ENCODE measurements at places on chromosomes 11 and 22.

GRCh38 chr11:36513965-36514364 is 3.9 kb upstream of the TRAF6 start:
- DNase-seq: no peak

DNA sequence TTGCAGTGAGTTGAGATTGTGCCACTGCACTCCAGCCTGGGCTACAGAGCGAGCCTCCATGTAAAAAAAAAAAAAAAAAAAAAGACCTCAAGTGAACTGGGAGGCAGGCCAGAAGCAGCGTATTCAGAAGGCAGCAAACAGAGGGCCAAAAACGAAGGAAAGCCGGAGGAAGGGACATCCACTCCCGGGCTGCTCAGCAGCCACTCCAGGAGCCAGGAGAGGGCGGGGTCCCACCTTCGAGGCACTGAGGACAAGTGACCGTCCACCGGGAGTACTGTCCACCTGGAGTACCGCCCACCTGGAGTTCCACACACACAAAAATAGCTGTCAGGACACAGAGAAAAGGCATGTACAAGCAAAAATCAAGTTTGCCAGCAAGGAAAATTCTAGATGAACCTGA is 5.5 kb downstream of the TOLLIP start:
- DNase-seq: no peak

DNA sequence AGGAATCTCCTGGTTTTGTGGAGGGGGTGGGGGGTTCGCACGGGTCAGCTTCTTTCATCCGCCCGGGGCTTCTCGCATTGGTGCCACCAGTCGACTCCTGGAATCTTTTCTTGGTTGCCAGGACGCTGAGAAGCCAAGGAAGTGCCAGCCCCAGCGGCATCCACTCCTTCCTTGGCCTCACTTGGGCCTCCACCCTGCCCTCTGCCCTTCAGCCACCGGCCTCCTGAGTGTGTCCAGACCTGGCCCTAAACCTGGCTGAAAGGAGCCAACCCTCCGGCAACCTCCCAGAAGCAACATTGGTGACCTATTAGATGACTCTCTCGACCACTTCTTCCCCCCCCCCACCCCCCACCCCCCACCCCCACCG is 518 bp upstream of the GALNT18 start:
- no peak for DNase-seq

DNA sequence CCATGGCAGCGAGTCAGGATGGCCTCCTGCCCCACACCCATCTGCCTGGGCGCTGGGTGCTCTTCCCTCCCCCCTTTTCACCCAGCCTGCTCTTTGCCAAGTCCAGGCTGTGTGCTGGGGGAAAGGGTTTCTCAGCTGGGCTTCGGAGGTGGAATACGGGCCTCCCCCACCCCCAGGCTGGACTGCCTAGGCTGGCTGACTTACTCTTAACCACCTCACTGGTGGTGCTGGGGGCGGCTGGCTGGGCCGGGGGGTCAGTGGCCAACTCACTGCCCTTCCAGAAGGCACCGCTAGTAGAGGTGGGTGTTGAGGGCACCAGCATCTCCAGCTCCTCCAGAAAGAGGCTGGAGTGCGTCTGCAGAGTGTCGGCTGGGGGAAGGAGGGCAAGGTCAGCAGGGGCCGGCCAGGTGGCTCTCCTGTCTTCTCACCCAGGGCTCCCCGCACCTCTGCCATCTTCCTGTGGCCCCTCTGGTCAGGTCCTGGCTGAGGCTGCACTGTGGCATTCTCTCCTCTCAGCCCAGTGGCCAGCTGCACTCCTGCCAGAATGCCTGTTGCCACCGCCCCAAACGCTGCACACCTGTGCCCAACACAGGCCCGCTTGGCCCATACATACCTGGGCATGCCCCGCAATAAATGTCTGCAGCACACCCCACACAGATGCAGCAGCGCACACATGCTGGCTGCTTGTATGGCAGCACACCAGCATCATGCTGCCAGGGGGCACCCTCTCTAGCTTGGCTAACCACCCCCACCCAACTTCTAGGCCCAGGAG is 9.7 kb downstream of the PITPNM1 start:
- no peak for DNase-seq

- DNase-seq: no peak
Measured at GRCh38 chr11:96132437-96132836, 208.5 kb upstream of the MTMR2 start.

DNA sequence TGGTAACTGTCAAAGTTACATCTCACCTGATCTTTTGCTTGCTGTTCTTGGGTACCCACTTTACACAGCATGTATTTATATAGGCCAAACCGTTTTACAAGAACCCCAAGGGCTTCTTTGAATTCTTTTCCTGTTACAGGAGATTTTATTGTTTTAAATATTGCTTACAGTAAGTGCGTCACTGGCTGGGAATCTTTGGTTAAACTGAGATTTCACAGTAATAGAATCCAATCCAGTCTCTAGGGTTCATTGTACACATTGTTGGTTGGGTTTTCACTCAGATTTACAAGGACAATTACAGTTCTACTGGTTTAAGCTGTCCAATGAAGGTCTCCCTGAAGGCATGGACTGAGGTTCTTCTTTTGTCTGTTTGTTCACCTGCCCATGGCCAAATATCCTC is 171.7 kb downstream of the INSC start:
- no peak for DNase-seq

DNA sequence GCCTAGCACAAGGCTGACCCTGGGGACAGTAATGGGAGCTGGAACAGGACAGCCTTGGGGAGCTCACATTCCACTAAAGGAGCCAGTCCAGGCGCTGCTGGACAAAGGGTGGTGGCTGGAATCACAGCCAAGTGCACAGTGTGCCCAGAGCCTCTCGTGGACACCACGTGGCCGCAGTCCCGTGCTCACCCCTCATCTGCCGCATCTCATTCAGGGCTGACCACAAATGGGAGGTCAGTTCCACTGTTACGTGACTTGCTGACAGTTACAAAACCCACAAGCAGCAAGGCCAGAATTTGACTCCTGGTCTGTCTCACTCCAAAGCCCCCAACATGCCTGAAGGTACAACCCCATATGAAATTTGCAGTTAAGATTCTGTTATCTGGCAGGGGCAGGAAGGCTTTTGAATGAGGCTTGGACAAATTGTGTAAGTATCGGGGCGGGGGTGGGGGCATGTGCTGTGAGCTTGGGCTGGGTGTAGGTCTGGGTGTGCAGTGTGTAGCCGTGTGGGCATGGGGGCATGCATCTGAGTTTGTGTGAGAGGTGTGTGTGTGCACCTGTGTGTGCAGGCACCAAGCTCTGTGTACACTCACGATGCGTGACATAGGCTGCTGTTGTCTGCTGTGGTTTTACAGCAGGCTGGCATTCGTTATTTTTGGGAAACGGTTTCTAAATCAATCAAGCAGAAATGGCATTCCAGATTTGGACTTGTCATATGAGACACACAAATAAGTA is 301.7 kb downstream of the BRD1 start:
- no peak for DNase-seq

GRCh38 chr11:14223636-14224288 is 135.2 kb downstream of the RRAS2 start:
- no peak for DNase-seq

DNA sequence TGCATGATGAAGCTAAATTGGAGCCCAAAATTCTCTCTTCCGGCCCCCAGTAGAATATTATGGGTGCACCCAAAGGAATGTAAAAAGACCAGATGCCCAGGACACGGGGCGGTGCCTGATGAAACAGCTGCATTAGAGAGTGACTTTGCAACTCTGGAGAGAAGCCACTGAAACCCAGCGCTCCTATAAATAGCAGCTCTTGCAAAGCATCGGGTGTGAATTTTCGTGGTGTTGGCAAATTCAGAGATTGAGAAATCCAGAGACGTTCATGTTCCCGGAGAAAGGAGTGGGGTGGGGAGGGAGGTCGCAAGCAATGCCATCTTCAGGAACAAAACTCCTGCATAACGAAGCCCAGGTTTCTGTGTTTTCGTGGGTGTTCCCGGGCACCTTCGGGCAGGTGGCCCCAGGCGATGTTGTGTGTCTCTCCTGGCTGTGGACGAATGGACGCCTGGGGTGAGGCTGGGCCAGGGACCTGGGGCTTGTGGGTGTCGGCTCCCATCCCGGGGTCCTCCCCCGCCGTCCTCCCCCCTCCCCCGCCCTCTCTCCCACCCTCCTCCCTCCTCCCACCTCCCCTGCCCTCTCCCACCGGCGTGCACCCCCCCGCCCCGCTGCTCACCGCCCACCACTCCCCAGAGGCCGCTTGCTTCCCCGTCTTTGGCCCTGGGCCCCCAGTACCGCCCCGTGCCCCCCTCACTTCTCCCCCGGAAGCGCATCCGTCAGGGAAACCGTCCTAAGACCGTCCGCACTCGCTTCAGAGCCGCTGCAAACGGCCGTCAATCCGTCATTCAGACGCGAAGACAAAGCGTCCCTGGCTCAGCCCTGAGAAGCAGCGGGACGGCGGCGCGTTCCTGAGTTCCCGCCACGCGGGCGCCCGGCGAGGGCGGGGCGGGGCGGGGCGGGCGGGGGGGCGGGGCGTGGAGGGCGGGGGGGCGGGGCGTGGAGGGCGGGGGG is 26.7 kb upstream of the TOLLIP start:
- DNase-seq: no peak

- no peak for DNase-seq
Measured at GRCh38 chr11:126545057-126545555, 189.6 kb downstream of the ST3GAL4 start.

DNA sequence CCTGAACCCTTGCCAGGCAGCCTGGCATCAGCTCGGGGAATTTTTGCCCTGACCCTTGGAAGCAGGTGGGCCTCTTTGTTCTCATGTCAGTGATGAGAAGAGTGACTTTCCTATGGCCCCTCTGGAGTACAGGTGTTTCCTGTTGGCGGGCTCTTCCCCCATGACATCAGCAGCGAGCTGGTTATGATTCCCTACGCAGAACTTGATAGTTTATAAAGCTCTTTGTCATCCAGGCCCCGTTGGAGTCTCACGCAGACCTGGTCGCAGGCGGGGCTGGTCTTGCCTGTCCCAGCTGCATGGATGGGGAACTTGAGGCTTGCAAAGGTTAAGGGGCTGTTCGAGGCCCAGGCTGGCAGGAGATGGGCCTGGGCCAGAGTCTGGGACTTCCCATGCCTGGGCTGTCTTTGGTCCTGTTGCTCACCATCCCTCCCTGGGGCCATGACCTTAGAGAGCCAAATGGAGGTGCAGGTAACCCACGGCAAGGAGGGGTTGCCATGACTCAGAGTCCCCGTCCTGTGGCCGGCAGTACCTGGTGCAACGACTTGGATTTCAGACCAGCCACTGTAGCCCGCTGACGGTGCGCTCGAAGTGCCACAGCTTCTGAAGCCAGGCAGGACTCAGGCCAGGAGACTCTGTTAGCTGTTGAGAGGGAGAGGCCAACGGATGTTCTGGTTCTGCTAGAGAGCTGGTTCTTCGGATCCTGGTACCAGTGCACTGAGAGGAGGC is 45.9 kb upstream of the PPP6R3 start:
- DNase-seq: no peak

GRCh38 chr11:70477609-70478008 is 79.3 kb downstream of the CTTN start:
- no peak for DNase-seq

DNA sequence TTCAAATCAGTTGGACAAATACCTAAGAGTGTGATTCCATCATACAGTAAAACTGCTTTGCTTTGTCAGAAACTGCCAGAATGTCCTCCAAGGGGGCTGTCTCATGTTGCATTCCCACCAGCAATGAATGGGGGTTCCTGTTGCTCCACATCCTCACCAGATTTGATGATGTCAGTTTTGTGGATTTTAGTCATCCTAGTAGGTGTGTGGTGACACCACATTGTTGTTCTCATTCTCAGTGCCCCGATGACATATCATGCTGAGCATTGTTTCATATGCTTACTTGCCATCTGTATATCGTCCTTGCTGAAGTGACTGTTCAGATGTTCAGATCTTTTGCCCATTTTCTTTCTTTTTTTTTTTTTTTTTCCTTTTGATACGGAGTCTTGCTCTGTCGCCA is 37.0 kb downstream of the CDPF1 start:
- DNase-seq: no peak

DNA sequence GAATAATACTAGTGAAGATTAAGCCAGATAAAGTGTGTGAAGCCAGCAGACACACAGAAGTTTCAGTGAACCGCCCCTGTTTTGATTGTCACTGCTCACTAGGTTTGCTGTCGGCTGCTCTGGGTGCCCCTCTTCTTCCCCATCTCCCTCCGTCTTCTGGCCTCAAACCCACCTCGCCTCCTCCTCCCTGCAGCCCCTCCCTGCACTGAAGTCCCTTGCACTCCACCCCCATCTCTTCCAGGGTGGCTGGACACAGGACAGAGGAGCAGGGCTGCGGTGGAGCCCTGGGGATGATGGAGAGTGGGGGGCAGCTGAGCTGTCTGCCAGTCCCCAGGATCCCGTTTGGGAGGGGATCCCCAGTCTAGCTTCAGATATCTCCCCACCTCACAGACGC is 53.5 kb downstream of the CYTH4 start:
- DNase-seq: no peak

DNA sequence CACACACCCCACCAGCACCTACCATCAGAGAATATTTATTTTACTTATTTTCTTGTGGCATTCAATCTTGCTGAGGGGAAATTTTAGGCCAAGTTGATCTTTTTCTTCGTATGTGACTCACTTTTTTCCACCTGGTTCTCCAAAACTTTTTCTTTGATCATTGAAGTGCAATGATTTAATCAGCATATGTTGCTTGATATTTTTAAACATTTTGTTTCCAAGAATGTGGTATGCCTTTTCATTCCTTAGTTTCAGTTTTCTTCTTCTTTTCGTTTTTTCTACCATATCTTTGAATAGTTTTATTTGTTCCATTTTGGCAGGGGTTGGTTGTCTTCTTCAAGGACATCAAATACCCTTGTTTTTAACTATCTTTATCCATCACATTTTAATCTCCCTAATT is 28.6 kb downstream of the FANCF start:
- no peak for DNase-seq

DNA sequence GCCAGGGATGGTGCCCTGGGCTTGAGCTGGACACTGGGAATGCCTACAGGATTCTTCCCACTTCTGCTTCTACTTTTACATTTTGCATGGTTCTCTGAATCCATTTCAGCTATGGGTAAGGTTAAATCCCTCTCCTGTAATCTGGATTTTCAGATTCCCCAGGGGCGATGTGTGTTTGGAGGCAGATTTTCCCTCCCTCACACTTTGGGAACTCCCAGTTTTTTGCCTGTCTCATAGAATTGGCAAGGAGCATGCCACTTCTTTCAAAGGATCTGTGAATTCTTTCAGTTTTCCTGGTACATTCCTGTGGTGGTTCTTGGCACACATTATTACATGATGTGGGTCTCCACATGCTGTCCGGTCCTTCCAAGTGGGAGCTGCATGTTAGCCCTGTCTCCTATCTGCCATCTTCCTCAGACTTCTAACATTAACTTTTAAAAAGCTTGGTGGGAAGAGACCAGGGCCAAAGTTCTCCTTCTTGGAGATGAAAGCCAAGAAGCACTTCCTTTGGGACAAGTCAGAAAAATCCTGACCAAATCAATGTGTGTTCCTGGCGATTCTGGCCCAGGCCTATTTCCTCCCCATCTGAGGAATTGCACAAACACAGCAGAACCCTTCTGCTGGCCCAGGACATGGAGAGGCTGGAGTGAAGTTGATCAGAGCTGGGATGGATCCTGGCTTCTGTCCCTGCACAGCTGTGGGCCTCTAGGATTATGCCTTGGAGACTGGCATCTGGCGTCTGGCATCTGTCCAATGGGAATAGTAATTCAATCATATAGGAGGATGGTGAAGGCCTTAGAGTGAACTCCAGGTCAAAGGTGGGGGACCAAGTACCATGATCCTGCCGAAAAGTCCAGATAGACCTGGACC is 5.4 kb upstream of the APOL2 start:
- peak; percentile 77 for DNase-seq

GRCh38 chr11:119361941-119362725 is 15.6 kb upstream of the MFRP start:
- no peak for DNase-seq
